ENCODE measurements at places on chromosomes 2 and 18. TPM values are rescaled to one million over a fixed set of nuclear protein-coding genes. Genes with fewer than 3 reads are reported as not detected.

CENPA gene
- 0.49 TPM for total RNA-seq

DNER gene
- total RNA-seq = 0.52 TPM

IL18R1 gene
- total RNA-seq = 0.51 TPM

IL36B gene
- not detected for total RNA-seq

DNA sequence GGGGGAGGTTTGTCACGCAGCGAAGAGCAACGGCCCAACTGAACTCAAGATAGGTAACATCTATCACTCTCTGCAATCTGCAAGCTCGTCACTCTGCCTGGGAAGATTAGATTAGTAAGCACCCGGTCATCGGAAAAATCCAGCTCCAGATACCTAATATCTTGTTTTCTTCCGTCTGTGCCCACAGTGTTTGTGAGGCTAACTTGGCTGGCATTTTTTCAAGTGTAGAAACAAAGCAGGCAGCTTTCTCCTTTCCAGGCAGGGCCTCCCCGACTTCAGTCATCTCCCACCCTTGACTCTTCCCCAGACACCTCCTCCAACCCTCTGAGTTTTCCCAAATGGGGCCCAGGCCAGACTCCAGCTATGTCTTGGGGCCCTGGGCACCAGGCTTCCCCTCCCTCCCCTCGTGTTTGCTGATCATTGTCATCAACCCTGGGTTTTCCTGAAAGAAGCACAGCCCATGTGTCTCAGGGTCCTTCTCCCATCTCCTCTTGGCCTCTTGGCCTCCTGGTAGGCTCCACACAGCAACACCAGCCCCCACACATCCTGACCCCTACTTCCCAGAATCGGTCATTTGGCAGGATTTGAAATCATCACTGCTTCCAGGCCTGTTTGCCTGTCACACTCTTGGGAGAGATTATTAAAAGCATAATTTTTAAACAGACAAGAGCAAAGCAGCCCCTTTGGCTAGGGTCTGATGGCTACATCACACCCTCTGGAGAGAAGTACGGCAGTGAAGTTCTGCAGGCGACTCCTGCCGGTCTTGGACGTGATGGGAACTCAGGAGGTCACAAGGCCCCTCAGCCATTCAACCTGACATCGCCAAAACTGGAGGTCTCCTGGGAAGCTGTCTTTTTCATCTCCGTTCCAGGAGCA, 144.9 kb upstream of the ID2 start:
- H3K36me3 ChIP-seq = no peaks in the 10 kb centered on the region
- DNase-seq = peak; percentile 10
- peaks cover 10% of the 10 kb centered on the region for H3K4me1 ChIP-seq
- H3K27me3 ChIP-seq = no peaks in the 10 kb centered on the region
- H3K4me3 ChIP-seq = no peak overlapping the region

DNA sequence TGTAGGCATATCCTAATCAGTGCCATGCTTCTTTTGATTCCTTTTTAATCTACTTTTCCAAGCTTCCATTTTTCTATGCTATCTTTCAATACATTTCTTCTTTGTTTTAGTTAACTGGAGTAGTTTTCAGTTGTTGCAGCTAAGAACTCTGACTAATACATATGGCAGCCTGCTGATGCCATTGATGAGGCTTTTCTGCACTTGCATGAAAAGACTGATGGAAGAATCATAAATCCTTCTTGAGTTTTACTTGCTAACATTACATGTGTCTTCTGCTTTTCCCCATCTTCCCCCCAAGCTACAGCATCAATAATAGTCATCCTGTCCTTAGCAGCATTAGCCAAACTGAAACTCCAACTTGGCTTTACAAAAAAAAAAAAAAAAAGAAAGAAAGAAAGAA, 203.3 kb downstream of the LRP1B start:
- no peaks in the 10 kb centered on the region for H3K36me3 ChIP-seq
- H3K4me3 ChIP-seq = no peak overlapping the region
- H3K27me3 ChIP-seq = no peaks in the 10 kb centered on the region
- H3K4me1 ChIP-seq = no peaks in the 10 kb centered on the region
- no peak overlapping the region for H3K27ac ChIP-seq

All from pancreas (tissue), 10 donors.